ENCODE measurements at places on chromosomes 4 and X. TPM values are rescaled to one million over a fixed set of nuclear protein-coding genes. Genes with fewer than 3 reads are reported as not detected.
A peak's percentile ranks its signal among the peaks of the same experiment; 100 is the strongest.

DNA sequence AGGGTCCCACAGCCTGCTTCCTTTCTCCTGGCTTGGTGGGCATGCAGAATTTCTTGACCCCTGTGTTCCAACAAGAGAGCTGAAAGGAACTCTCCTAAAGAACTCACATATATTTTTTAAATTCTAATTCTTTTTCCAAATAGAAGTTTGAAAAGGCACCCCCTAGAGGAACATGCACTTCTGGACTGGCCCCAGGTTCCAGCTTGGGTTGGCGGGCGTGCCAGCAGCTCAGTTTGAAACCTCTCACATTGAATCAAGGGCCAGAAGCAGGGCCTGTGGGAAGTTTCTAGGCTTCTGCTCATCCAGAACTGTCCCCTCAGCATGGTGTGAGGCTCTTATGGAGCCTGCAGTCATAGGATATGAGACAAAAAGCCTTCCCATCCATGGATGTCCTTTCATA lies 132.6 kb downstream of the ATG4A start:
- DNase-seq = no peak

GRCh38 chrX:132774010-132774714 lies 184.3 kb downstream of the HS6ST2 start:
- DNase-seq = peak; percentile 44

DNA sequence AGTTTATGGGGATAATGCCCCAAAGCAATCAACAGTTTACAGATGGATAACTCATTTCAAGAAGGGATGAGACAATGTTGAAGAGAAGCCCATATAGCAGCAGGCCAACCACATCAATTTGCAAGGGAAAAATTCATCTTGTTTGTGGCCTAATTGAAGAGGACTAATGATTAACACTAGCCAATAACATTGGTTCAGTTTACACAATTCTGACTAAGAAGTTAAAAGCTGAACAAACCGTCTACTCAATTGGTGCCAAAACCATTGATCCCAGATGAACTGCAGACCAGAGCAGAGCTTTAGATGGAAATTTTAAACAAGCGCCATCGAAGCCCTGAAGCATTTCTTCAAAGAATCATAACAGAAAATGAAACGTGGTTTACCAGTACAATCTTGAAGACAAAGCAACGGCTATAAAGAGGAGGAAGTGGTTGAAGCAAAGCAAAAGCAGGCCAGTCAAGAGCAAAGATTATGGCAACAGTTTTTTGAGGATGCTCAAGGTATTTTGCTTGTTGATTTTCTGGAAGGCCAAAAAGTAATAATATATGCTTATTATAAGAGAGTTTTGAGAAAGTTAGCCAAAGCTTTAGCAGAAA lies 20.5 kb upstream of the BLTP1 start:
- no peak for DNase-seq

- DNase-seq = no peak
Measured at GRCh38 chrX:18983666-18984380, at the start of gene PHKA2. PHKA2 (minus strand) TSS chrX:18984114; CDS start chrX:18983932, 182 bp downstream.

- no peak for DNase-seq
Measured at GRCh38 chrX:19867938-19868337, 19.5 kb downstream of the SH3KBP1 start.

GRCh38 chrX:107506596-107507031 lies 57.2 kb downstream of the FRMPD3 start:
- DNase-seq = no peak

GRCh38 chr4:41384992-41385391 lies 128.3 kb downstream of the UCHL1 start:
- DNase-seq = no peak

Gene CFP
- total RNA-seq = 0.26 TPM

Gene CXCL1
- 4.2 TPM for total RNA-seq

DNA sequence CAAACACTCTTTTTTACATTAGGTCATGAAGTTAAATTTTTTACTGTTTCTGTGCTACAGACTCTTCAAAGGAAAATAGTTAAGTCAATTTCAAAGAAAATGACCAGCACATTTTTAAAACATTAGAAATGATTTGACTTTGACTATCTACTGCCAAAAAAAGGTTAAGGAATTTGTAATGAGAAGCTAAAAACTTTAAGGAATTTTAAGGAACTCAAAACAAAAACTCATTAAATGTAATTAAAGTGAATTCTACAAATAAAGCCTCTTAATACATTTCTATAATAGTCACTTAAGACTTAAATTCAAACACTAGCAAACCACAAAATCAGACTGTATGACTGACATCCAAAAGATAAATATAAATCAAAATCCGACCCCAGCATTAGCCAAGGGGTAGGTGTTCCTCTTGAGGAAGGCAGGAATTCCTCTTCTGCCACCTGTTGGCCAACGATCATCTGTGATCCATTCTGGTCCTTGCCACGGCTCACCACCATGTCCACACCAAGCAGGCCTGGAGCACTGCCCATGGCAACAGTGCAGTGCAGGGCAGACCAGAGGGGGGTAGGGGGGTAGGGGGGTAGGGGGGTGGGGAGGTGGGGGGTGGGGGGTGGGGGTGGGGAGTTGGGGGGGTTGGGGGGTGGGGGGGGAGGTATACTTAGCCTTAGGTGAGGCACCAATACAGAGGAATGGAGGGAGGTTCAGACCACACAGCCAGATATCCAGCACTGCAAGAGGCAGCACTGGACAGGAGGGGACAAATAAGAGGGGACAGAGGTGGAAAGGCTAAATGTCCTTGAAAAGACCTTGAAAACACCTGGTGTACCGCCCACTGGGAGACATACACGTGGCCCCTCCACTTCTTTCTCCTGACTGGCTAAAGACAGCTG lies 287.4 kb downstream of the CHIC1 start:
- DNase-seq = peak; percentile 10

GRCh38 chr4:80619070-80619674 lies 283.6 kb downstream of the CFAP299 start:
- DNase-seq = peak; percentile 22

Gene BTK
- total RNA-seq = not detected

DNA sequence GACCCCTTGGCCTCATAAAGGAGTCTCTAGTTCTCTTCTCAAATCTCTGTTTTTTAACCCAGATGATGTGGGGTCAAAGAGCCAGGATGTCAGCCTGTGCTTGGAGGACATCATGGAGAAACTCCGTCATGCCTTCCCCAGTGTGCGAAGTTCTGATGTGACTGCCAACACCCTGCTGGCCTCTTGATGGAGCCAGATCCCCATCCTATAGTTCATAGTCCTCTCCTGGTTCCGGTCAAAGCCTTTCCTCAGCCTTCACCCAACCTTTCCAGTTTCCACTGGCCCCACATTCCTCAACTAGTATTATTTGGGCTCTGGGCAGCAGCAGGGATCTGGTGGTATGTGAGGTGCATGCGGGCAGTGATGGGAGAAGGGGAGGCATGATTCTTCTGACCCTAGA lies 30.7 kb downstream of the TAF7L start:
- DNase-seq = peak; percentile 1

DNA sequence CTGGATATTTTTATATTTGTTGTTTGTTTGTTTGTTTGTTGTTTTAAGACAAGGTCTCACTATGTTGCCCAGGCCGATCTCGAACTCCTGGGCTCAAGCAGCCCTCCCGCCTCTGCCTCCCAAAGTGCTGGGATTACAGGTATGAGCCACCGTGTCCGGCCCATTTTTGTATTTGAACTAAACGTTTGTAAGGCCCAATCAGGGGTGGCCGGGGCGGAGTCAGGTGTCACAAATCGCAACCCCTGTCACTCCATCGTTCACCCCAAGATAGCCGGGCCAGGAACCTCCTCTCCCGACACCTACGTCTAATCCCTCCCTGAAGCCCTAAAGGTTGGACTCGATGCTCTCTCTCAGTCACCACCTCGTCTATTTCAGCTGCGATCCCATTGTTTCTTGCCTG lies 722 bp upstream of the EFHC2 start:
- DNase-seq = peak; percentile 2

GRCh38 chrX:14125462-14125861 lies 95.8 kb upstream of the GEMIN8 start:
- no peak for DNase-seq

DNA sequence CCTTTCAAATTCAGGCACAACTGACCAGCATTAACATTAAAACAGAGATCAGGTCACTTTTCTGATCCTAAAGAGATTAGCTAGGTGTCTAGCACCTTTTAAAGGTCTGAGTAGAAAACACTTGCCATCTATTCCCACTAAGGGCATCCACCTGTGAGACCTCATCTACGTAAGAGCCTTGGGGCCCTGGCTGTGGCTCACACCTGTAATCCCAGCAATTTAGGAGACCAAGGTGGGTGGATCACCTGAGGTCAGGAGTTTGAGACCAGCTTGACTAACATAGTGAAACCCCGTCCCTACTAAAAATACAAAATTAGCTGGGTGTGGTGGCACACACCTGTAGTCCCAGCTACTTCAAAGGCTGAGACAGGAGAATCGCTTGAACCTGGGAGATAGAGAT lies 11.8 kb downstream of the TBC1D9 start:
- DNase-seq = no peak

Gene PLK4
- 1.7 TPM for total RNA-seq

DNA sequence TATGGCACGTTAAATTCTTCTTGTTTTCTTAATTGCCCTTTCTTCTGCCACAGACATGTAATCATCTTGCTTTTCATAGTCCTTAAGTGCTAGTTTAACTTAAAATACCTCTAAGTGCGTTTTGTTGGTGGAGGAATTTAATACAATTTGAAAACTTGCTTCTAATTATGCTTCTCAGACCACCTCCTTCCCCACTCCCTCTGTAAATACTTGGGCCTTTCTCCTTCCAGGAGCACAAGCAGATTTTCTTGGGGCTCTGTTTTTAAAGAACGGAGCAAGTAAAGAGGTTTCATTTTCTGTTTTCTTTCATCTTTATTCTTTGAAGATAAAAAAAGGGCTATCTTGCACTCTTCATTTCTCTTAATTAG lies 559 bp upstream of the PCDH18 start:
- DNase-seq = no peak

- DNase-seq = no peak
Measured at GRCh38 chrX:14073556-14073955, 43.9 kb upstream of the GEMIN8 start.

Gene PCYT1B
- total RNA-seq = 0.13 TPM

DNA sequence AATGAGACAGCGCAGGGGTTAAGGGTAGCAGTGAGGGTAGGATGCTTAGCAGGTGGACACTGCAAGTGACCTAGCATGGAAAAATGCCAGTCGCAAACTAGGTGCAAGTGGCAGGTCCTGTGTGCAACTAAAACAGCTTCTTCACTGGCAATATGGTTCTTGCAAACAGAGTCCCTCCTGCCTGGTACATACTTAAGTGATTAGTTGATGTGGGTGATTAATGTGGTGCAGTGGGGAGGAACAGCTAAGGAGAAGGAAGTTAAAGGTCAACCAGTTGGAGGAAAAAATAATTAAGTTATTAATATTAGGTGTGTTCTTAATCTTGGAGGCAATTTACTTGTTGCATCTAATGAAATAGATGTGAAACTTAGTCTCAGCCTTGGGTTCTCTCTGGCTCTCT lies 121.6 kb upstream of the IGFBP7 start:
- DNase-seq = peak; percentile 72

DNA sequence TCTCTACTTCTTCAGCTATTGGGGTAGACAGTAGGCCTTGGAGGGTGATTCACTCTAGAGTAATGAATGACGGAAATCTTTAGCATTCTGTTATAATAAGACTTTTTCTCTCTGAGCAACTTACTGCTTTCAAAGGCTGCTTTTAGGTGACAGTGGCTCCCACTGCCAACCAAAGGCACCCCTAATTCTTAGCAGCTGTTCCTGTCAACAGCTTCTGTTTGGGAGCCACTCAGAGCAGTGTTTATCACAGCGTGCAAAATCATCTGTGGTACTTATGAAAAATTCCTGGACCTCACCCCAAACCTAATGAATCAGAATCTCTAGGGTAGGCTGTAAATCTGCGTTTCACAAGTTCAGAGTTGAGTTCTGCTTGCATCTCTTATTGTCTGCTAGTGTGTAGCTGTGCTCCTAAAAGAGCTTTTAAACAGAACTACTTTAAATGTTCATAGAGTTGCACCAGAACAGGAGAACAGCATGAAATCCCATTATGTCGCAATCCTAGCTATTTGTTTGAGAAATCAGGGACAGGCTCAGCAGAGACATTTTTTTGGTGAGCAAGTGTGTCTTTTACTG lies 52.8 kb upstream of the POU4F2 start:
- peak; percentile 40 for DNase-seq

DNA sequence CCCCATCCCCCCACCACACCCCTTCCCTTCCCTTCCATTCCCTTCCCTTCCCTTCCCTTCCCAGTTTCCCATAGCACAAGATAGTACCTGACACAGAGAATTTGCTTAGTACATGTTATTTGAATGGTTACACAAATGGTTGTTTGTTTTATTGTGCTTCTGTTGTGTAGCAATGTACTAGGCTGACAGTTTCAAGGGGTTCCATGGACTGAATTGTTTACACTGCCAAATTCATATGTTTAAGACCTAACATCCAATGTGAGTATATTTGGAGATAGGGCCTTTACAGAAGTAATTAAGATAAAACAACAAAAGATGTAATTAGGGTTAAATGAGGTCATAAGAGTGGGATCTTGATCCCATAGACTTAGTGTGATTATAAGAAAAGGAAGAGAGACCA lies 133.5 kb downstream of the FRAS1 start:
- no peak for DNase-seq

- no peak for DNase-seq
Measured at GRCh38 chr4:87493115-87493514, 36.1 kb downstream of the SPARCL1 start.

GRCh38 chr4:24076811-24077210 lies 187.0 kb upstream of the PPARGC1A start:
- DNase-seq = no peak
